Naive B cell (primary cell): ENCODE measurements at places on chromosomes 16 and 17.
A peak's percentile ranks its signal among the peaks of the same experiment; 100 is the strongest.

DNA sequence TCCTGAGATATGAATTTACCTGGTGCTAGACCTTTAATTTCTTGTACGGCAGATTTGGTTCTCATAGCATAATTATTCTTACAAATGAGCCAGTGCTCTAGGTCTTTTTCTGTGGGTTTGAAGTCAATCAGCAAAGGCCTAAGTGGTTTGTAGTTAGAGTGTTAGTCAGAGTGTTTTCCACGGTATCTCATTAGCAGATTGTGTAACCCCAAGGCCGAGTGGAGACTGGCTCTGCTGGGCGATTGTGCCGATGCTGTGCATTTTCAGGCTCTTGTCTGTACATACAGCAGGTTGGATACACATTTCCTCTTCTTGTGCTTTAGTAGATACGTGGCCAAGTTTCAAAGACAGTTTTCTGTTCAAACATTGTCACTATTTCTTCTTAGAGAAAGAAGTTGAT lies 78.6 kb upstream of the CA10 start:
- H3K4me3 ChIP-seq: no peak overlapping the region
- no peaks in the 10 kb centered on the region for H3K36me3 ChIP-seq
- no peaks in the 10 kb centered on the region for H3K27me3 ChIP-seq
- H3K4me1 ChIP-seq: no peaks in the 10 kb centered on the region
- DNase-seq: no peak

DNA sequence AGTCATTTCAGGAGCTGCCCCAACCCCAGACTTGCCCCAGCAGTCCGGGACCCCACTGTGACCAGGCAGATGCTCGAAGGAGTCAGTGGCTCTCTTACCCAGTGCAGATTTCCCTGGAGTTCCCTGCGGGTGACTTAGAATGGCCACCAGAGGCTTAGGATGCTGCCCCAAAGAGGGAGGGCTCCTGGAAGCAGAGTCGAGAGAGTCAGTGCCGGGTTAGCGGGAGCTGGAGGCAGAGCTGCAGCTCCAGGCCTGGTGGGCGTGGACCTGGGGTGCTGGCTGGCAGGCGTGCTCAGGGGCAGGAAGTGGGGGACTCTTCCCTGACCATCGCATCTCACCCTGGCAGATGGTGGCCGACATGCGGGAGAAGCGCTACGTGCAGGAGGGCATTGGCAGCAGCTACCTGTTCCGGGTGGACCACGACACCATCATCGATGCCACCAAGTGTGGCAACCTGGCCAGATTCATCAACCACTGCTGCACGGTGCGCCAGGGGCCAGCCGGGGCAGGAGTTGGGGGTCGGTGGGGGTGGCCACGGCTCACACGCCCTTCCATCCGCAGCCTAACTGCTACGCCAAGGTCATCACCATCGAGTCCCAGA lies 1.6 kb upstream of the HSD3B7 start:
- peaks cover 7% of the 10 kb centered on the region for H3K36me3 ChIP-seq
- H3K27me3 ChIP-seq: no peaks in the 10 kb centered on the region
- no peak overlapping the region for H3K4me3 ChIP-seq
- no peak overlapping the region for H3K27ac ChIP-seq

- peaks cover 11% of the 10 kb centered on the region for H3K27me3 ChIP-seq
- no peaks in the 10 kb centered on the region for H3K36me3 ChIP-seq
- H3K27ac ChIP-seq: no peak overlapping the region
- no peak for DNase-seq
- peaks cover 4% of the 10 kb centered on the region for H3K4me1 ChIP-seq
- no peak overlapping the region for H3K4me3 ChIP-seq
Measured at GRCh38 chr16:57504491-57504890, 18.2 kb upstream of the DOK4 start.

- H3K27me3 ChIP-seq: peaks cover 19% of the 10 kb centered on the region
- H3K27ac ChIP-seq: no peak overlapping the region
- no peaks in the 10 kb centered on the region for H3K36me3 ChIP-seq
- H3K4me1 ChIP-seq: peaks cover 6% of the 10 kb centered on the region
- no peak overlapping the region for H3K4me3 ChIP-seq
- DNase-seq: no peak
Measured at GRCh38 chr16:71622088-71622487, 3.9 kb upstream of the MARVELD3 start.

DNA sequence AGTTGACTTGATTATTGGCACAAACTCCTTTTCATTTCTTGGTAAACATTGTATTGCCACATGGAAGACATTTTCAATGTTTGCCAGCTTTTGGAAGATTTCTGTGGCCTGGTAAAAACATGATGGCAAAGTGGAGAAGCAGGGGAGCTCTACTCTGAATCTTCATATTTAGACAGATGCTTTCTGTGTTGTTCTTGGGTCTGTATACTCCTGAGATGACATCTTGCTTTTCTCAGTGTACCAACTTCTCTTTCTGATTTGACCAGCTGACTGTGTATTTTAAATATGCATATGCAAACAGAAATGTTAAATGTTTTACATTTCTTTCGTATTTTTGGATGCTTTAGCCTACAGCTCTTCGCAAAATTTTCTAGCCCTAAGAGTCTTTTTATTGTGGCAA lies 366.2 kb upstream of the MON1B start:
- no peaks in the 10 kb centered on the region for H3K4me1 ChIP-seq
- H3K27me3 ChIP-seq: no peaks in the 10 kb centered on the region
- H3K4me3 ChIP-seq: no peak overlapping the region
- H3K36me3 ChIP-seq: no peaks in the 10 kb centered on the region

- H3K4me1 ChIP-seq: no peaks in the 10 kb centered on the region
- DNase-seq: no peak
- H3K4me3 ChIP-seq: no peak overlapping the region
- H3K36me3 ChIP-seq: no peaks in the 10 kb centered on the region
Measured at GRCh38 chr16:9610727-9611126, 519.3 kb downstream of the HAPSTR1 start.

DNA sequence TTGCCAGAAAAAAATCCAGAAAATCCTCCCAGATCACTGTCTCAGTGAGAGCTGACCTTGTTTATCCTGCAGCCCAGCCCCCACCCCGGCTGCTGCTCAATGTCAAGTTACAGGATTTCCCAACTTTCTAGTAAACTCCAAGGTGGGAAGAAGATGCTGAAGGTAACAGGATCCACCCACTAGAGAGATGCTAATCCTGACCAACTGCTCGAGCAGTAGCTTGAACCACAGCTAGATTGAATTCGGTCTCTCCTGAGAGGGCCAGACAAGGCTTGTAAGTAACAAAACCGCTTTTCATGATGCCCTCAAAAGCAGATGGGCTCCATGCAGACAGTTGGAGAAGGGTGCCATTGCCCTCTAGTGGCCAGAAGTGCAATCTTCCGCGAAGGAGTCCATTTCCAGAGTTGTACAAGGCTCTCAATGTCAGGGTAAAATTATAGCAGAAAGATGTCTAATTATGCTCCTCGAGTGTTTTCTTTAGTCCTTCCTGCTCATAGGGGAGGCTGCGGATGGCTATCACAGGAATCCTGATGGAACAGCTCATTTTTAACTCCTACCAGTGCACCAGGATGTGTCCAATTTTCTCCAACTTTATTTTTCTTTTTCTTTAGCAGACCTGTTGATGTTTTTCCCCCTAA lies 3.9 kb downstream of the CDH11 start:
- no peak overlapping the region for H3K27ac ChIP-seq
- DNase-seq: no peak
- H3K36me3 ChIP-seq: no peaks in the 10 kb centered on the region
- peaks cover 19% of the 10 kb centered on the region for H3K27me3 ChIP-seq
- no peaks in the 10 kb centered on the region for H3K4me1 ChIP-seq

GRCh38 chr17:47789611-47790561 lies 31.7 kb downstream of the OSBPL7 start:
- no peak overlapping the region for H3K27ac ChIP-seq
- peaks cover 3% of the 10 kb centered on the region for H3K36me3 ChIP-seq
- peaks cover 50% of the 10 kb centered on the region for H3K27me3 ChIP-seq
- peaks cover 14% of the 10 kb centered on the region for H3K4me1 ChIP-seq
- peak overlapping the region; percentile 89 for H3K4me3 ChIP-seq
- peak; percentile 25 for DNase-seq

GRCh38 chr16:24493821-24494220 lies 45.5 kb upstream of the RBBP6 start:
- H3K4me1 ChIP-seq: no peaks in the 10 kb centered on the region
- no peak overlapping the region for H3K4me3 ChIP-seq
- H3K27ac ChIP-seq: no peak overlapping the region

- H3K4me3 ChIP-seq: no peak overlapping the region
- peaks cover 10% of the 10 kb centered on the region for H3K4me1 ChIP-seq
- H3K27ac ChIP-seq: peak overlapping the region; percentile 56
- no peaks in the 10 kb centered on the region for H3K36me3 ChIP-seq
- H3K27me3 ChIP-seq: peaks cover 22% of the 10 kb centered on the region
- DNase-seq: no peak
Measured at GRCh38 chr17:74176546-74177001, 26.9 kb upstream of the RPL38 start.

DNA sequence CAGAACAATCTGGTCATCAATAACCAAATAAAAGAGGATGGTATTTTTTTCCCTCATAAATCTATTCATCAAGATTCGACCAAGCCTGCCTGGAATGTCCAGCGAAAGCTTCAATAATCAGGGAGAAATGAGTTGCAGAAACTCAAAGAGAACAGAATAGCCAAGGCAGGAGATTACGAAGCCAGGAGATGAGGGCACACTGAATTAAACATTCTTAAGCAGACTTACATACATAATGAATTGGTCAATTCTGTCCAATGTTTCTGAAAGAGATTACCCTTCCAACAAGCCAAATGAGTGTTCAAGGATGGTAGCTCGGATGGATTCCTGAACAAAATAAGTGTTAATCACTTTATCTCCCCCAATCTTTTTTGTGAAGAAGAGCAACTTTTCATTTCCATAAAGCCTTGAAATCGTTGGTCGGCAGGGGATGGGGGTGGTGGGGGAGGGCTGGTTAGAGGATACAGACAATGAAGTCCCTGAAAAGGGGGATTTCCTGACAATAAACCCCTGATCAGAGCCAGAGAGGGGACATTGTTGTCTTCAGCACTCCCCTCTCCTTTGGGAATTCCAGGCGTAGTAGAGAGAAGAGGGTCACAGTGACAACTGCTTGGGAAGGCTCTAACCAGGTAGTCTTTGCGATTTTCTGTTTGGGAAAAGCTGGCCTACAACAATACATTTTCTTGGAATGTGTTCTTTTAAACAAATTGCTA lies 20.7 kb downstream of the TOX3 start:
- H3K4me1 ChIP-seq: no peaks in the 10 kb centered on the region
- H3K27me3 ChIP-seq: peaks cover 17% of the 10 kb centered on the region
- no peak for DNase-seq
- no peak overlapping the region for H3K27ac ChIP-seq

DNA sequence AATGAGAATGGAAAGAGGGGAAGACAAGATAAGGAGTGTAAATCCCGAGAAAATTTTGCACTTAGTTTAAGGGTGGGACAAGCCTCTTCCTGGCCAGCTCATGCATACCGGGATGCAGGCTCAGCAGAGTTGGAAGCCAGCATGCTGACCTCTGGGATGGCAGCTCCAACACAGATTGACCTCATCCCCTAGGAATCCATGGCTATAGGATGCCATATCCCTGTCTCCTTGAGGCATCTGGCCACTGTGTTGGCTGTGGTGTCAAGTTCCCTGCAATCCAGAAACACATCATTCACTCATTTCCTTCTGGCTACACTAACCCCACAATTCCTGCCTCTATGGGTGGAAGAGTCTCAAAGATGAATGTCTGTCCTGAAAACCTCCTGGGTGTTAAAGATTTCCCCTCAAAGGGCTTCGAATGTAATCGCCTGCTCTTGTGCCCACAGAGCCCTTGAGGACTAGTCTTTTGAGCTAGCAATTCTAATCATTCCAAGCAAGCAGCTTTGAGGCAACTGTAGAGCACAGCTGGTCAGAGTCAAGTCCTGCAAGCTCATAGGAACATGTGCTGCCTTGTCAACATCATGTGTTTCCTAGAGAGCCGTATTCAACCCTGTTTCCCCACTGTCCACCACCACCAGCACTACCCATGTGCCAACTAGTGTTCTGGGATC lies 141.4 kb downstream of the PMP22 start:
- H3K36me3 ChIP-seq: no peaks in the 10 kb centered on the region
- H3K27ac ChIP-seq: no peak overlapping the region
- DNase-seq: no peak
- no peak overlapping the region for H3K4me3 ChIP-seq
- no peaks in the 10 kb centered on the region for H3K4me1 ChIP-seq
- H3K27me3 ChIP-seq: no peaks in the 10 kb centered on the region

GRCh38 chr17:60604686-60605334 lies 4.8 kb downstream of the PPM1D start:
- no peak overlapping the region for H3K4me3 ChIP-seq
- peaks cover 19% of the 10 kb centered on the region for H3K4me1 ChIP-seq
- no peak overlapping the region for H3K27ac ChIP-seq
- no peaks in the 10 kb centered on the region for H3K27me3 ChIP-seq
- no peak for DNase-seq

DNA sequence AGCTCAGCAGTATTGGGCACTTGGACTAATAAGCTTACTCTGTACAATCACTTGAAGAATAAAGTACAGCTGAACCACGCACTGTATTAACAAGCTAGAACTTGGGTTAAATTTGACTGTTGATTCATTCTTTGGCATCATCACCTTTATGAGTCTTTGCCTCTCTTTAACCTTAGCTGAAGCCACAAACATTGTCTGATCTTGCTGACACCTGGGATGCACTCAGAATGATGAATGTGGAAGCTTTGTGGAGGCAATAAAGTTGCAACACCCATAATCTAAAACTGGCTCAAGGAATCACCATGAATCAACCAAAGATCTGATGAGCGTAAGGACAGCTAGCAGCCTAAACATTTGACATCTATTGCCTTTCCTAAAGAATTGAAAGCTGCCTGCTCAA lies 590.6 kb upstream of the SOX9 start:
- no peaks in the 10 kb centered on the region for H3K4me1 ChIP-seq
- no peaks in the 10 kb centered on the region for H3K36me3 ChIP-seq
- H3K27me3 ChIP-seq: no peaks in the 10 kb centered on the region
- no peak overlapping the region for H3K27ac ChIP-seq
- no peak for DNase-seq

DNA sequence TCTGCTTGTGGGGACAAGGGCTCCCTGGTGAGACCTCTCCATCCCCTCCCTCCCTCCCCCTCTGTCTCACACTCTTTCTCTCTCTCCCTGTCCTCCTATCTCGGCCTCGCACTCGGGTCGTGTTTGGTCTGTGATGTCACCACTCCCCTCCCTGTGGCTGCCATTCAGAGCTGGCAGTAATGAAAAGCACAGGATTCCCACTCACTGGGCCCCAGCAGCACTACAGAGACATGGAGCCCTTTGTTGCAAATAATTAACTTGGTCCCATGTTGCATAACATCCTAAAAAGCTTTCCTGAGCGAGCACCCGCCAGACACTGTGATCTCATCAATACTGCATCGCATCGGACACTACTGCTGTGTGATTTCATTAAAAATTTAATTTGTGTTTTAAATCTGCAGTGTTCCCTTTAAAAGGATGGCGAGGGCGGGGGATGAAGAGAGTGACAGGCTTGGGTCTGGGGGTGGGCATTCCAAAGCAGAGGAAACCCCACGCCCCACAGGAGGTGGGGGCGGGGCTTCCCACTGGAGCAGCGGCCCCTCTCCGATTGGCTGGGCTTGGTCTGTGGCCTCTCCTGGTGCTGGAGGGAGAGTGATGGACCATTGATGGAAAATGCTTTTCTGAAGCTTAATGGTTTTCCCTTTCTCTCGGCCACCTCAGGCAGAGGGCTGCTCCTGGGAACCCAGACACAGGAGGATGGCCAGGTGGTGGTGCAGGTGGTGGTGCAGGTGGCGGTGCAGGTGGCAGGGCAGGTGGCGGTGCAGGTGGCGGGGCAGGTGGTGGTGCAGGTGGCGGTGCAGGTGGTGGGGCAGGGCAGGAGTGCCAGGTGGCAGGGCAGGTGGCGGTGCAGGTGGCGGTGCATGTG lies 15.3 kb upstream of the NPTX1 start:
- H3K36me3 ChIP-seq: no peaks in the 10 kb centered on the region
- H3K4me3 ChIP-seq: no peak overlapping the region

- H3K27ac ChIP-seq: no peak overlapping the region
- peaks cover 10% of the 10 kb centered on the region for H3K36me3 ChIP-seq
- H3K4me3 ChIP-seq: no peak overlapping the region
- peaks cover 9% of the 10 kb centered on the region for H3K4me1 ChIP-seq
- peaks cover 32% of the 10 kb centered on the region for H3K27me3 ChIP-seq
Measured at GRCh38 chr17:15947271-15947670, 2.3 kb downstream of the ADORA2B start.
